ENCODE measurements at places on chromosomes 6 and 20.

DNA sequence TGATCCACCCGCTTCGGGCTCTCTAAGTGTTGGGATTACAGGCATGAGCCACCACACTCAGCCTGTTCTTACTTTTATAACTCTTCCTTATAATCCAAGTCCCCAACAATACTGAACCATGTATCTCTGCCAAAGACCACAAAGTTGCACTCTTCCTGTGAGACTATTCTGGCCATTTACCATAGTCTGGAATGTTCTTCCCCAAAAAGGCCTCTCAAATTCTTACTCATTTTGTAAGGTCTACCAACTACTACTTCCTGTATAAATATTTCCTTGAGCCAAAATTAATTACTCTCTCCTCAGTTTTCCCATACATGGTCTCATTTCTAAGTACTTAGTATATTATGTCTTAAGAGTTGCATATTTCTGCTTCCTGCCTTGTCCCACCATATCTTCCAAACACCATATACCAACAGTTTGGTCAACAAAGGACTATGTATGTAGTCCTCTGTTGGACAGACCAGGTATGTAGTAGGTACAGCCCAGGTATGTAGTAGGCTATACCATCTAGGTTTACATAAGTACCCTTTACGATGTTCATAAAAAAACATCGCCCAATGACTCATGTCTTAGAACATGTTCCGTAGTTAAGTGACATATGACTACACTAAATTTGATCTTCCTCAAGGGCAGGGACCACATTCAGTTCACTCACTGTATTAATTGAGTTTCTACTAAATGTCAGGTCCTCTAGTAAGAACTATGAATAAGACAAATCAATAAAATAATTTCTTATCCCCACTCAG lies 22.0 kb downstream of the RANBP9 start:
- no peaks in the 10 kb centered on the region for H3K4me1 ChIP-seq
- H3K27me3 ChIP-seq, result no peaks in the 10 kb centered on the region
- no peak overlapping the region for H3K4me3 ChIP-seq
- H3K27ac ChIP-seq, result no peak overlapping the region

DNA sequence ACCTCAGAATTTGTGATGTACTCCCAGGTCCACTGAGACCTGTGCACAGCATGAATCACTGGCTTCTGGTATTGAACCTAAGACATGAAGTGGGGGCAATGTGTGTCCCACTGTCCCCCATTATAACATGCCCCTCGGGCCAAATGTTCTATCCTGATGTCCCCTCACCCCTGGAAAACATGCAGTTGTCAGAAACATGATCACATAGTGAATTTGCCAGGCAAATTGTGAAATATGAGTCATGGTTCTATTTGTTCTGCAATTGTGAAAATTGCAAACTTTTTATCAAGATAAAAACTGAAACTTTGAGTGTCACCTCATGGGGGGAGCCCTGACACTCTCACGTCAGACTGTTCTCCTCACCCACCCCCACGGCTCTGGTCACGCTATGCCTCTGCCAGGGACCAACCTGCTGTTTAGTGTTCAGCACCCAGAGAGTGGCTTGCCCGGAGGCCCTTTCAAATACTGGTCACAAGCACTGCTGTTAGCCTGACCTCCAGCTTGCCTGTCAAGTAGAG lies 305.3 kb downstream of the CLIC5 start:
- peaks cover 3% of the 10 kb centered on the region for H3K27me3 ChIP-seq
- no peak for DNase-seq
- no peak overlapping the region for H3K4me3 ChIP-seq
- no peaks in the 10 kb centered on the region for H3K4me1 ChIP-seq
- H3K36me3 ChIP-seq, result no peaks in the 10 kb centered on the region

DNA sequence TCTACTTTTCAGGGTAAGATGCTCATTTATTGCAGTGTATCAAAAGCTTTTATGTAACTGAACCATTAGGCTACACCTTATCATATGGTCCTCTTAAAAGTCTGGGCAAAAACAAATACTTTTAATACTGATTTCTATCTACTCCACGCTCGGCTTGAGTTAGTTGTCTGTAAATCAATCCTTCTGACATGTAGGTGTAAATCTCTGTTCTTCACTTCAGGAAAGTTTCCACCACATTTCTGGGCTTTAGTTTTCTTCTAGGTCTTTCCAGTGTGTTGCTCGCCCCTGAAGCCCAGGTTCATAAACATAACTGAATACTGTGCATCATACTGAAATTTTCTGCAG lies 89.2 kb upstream of the RNF217 start:
- no peaks in the 10 kb centered on the region for H3K4me1 ChIP-seq
- H3K4me3 ChIP-seq, result no peak overlapping the region
- no peak overlapping the region for H3K27ac ChIP-seq
- H3K36me3 ChIP-seq, result no peaks in the 10 kb centered on the region
- no peaks in the 10 kb centered on the region for H3K27me3 ChIP-seq

DNA sequence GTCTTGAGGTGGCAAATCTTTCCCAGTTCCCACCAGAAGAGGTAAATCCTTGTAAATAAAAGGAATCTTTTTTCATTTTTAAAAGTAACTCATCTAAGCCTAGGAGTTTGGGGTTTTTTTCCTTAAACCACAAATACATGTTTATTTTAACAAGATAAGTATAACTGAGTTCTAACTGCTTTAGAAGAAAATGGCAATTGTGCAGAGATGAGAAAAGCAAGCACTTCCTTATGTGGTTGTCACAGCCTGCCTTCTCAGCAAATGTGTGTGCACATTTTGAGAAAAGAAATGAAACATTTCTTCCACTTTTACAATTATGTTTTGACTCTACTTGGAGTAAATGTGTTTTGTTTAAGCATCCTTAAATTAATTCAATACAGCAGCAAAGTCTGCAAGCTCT lies 17.7 kb downstream of the HCK start:
- peaks cover 3% of the 10 kb centered on the region for H3K27me3 ChIP-seq
- DNase-seq, result no peak
- peaks cover 3% of the 10 kb centered on the region for H3K4me1 ChIP-seq
- H3K27ac ChIP-seq, result no peak overlapping the region

GRCh38 chr6:147407571-147407970 lies 100.9 kb upstream of the SAMD5 start:
- no peak overlapping the region for H3K27ac ChIP-seq
- H3K36me3 ChIP-seq, result no peaks in the 10 kb centered on the region
- no peaks in the 10 kb centered on the region for H3K27me3 ChIP-seq
- no peak for DNase-seq

- H3K36me3 ChIP-seq, result peaks cover 6% of the 10 kb centered on the region
- H3K4me3 ChIP-seq, result no peak overlapping the region
- H3K27ac ChIP-seq, result no peak overlapping the region
- no peak for DNase-seq
These were observed 6.4 kb downstream of the OSBPL2 start for GRCh38 chr20:62244644-62245108.

- no peak overlapping the region for H3K27ac ChIP-seq
- no peaks in the 10 kb centered on the region for H3K27me3 ChIP-seq
- H3K4me3 ChIP-seq, result no peak overlapping the region
- H3K4me1 ChIP-seq, result peaks cover 5% of the 10 kb centered on the region
These were observed 707.6 kb upstream of the MARCKS start for GRCh38 chr6:113149511-113149910.

DNA sequence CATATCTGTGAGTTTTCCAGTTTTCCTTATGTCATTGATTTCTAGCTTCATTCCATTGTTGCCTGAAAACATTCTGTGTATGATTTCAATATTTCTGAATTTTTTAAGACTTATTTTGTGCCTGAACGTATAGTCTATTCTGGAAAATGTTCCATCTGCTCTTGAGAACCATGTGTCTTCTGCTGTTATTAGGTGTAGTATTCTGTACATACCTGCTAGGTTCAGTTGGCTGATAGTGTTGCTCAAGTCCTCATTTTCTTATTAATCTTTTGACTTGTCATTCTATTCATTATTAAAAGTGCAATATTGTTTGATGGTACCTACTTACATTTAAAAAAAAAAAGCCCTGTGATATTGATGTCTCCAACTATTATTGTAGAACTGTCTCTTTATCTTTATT lies 869.8 kb upstream of the MAN1A1 start:
- H3K36me3 ChIP-seq, result no peaks in the 10 kb centered on the region

DNA sequence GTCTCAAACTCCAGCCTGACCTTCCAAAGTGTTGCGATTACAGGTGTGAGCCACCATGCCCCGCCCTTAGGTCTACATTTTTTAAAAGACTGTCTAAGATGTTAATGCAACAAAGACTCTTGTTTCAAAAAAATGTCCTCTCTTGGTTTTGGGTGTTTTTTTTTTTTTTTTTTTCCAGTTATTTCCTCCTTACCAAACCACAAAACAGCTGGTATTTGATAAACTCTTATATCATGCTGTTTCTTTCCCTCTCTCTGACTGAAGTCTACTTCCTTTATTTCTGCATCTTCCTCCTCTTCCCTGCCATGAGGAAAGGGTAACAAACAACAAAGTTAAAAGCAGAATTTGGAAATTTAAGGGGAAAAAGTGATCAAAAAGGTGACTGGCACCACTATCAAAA lies 21.2 kb downstream of the STK38 start:
- H3K4me1 ChIP-seq, result peaks cover 6% of the 10 kb centered on the region
- H3K36me3 ChIP-seq, result peaks cover 9% of the 10 kb centered on the region
- no peak overlapping the region for H3K27ac ChIP-seq
- H3K4me3 ChIP-seq, result no peak overlapping the region

- H3K27me3 ChIP-seq, result no peaks in the 10 kb centered on the region
- no peaks in the 10 kb centered on the region for H3K36me3 ChIP-seq
- H3K4me1 ChIP-seq, result no peaks in the 10 kb centered on the region
- no peak for DNase-seq
- H3K27ac ChIP-seq, result no peak overlapping the region
These were observed 912.1 kb downstream of the PHF3 start for GRCh38 chr6:64547594-64548268.
